Naive B cell (primary cell): ENCODE measurements at places on chromosomes 4 and X. TPM values are rescaled to one million over a fixed set of nuclear protein-coding genes. Genes with fewer than 3 reads are reported as not detected.

KDR gene
- not detected for polyA plus RNA-seq

LRBA gene
- 18.0 TPM for polyA plus RNA-seq

ARMCX6 gene
- 51.0 TPM for polyA plus RNA-seq

- no peak overlapping the region for H3K27ac ChIP-seq
- DNase-seq: no peak
- peaks cover 6% of the 10 kb centered on the region for H3K27me3 ChIP-seq
- H3K4me1 ChIP-seq: no peaks in the 10 kb centered on the region
- H3K4me3 ChIP-seq: no peak overlapping the region
- no peaks in the 10 kb centered on the region for H3K36me3 ChIP-seq
Observed at GRCh38 chr4:7674706-7675105, 240.0 kb upstream of the PSAPL1 start.

GRCh38 chrX:45745479-45745878, 544.8 kb upstream of the DIPK2B start:
- peaks cover 15% of the 10 kb centered on the region for H3K36me3 ChIP-seq
- H3K4me3 ChIP-seq: no peak overlapping the region
- no peak for DNase-seq
- no peaks in the 10 kb centered on the region for H3K27me3 ChIP-seq
- peaks cover 11% of the 10 kb centered on the region for H3K4me1 ChIP-seq

DNA sequence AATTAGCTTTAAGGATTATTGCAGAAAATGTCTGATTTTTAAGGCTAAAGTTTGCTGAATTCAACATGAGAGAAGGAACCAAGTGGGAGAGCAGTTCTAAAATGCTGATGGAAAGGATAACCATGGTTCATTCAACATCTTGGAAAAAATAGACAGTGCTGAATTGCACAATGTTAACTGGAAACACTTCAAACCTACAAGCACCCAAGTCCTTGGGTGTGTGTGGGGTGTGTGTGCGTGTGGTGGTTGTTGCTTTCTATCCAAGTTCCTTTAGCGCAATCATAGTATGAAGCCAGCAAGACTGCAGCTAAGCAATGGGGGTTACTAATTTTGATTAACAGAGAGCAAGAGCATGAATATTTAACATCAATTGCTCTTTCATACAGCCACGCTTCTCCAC, 29.3 kb upstream of the SCOC start:
- no peak for DNase-seq
- no peaks in the 10 kb centered on the region for H3K36me3 ChIP-seq
- no peak overlapping the region for H3K4me3 ChIP-seq
- H3K4me1 ChIP-seq: peaks cover 6% of the 10 kb centered on the region
- H3K27me3 ChIP-seq: peaks cover 29% of the 10 kb centered on the region

DNA sequence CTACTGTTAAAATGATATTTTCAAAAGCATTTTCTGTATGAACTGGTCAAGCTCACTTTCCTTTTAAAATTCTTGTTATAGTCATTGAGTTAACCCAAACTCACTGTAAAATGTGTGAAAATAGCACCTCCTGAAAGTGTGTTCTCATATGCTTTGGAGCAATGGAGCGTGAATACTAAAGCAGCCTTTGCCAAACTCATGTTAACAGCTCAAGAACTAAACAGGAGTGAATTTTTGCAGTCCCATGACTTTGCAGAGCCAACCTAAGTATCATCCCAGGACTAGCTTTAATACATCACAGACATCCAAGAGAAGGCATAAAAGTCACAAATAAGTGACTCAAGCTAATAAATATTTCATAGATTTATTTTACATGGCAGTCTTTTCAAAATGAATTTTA, 2.3 kb downstream of the AMMECR1 start:
- H3K27ac ChIP-seq: no peak overlapping the region
- DNase-seq: no peak
- H3K27me3 ChIP-seq: no peaks in the 10 kb centered on the region
- peaks cover 10% of the 10 kb centered on the region for H3K4me1 ChIP-seq
- H3K36me3 ChIP-seq: no peaks in the 10 kb centered on the region

DNA sequence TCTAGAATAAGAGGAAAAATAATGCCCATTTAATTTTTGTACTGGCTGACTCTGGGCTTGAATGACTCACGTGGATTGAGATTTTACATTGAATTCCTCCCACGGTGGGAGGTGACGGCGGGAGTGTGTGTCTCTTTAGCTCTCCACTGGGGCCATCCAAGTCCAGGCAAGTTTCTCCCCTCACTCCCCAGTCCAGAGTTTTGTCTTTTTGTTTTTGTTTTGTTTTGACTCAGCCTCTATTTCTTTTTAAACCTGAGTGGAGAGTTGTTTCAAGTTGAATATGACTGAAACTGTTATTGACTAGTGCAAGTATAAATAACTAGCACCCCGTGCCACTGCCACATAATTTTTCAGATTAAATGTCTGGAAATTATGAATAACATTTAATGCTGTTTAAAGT, 13.6 kb downstream of the CHST7 start:
- H3K27ac ChIP-seq: no peak overlapping the region
- no peak overlapping the region for H3K4me3 ChIP-seq
- no peaks in the 10 kb centered on the region for H3K27me3 ChIP-seq
- DNase-seq: no peak
